Activated CD4-positive, alpha-beta T cell treated with anti-CD3 and anti-CD28 coated beads, Interleukin-2, amount 50 U/mL, for 4 hours (primary cell): ENCODE measurements at places on chromosomes 12 and 14.

DNA sequence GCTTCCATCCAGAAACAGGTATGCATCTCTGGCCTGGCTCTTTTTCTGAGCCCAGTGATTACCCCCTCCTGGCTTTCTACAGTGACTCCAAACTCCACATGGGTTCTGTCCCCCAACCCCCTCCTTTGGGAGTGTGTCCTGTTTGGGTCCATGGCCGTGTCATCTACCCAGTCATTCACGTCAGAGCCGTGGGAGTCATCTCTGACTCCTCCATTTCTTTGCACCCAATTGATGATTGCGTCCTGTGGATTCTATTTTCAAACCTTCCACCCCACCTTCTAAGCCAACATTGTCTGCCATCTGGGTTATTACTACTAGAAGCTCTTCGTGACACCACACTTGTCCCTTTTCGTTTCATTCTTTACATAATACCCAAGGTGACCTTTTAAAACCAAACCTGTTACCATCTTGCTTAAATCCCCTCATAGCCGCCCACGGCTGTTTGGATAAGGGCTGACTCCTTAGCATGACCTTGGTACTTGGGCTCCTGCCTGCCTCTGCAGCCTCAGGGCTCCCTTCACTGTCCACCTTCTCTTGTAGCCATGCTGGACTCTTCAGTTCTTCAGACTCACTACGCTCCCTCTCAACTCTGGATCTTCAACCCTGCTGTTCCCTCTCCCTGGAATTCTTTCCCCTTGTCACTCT lies 38.1 kb upstream of the NT5DC3 start:
- DNase-seq: no peak

DNA sequence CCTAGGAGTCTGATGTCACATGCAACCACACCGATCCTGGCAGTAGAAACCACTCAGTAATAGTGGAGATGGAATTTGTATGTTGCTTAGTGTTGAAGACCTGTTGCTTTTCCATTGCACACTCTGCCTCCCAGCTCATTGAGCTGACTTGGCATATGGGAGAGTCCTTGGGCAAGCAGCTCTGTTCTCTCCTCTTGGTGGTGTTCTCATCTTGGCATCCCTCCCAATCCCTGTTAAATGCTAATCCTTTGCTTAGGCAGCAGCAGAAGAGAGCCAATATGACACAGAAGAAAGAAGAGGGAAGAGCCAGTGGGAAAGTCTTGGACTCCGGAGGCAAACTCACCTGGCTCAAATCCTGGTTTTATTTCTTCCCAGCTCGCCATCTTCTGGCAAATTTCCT lies 178.0 kb upstream of the CAND1 start:
- DNase-seq: no peak

DNA sequence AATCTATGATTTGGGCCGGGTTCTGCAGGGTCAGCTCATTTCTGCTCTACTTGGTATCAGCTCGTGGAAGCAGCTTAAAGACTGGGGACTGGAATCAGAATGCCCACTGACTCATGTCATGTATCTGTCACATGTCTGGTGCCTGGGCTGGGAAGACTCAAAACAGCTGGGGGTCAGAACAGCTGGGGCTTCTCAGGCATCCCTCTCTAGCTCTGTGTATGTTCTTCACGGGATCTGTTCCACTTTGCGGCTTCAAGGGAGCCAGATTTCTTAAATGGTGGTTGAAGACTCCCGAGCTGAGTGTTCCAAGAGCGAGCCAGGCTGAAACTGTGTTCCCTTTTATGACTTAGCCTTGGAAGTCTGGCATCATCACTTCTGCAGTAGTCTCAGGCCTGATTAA lies 11.9 kb downstream of the AEBP2 start:
- no peak for DNase-seq

DNA sequence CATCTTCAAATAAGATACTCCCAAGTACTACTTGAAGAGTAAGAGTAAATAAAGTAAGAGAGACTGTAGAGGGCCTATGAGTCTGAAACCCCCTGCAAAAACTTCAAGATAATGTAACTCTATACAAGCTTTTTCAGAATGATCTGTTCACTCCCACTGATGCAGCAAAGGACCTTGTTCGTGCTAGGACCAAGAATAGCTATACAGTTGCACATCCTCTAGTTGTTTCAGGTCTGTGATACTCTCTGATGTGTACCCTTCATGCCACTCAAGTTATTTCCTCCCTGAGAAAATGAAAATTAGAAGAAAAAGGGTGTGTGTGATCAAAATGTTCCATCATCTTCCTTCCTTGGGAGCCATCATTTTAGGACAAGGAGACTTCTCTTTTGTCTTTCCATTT lies 204.4 kb downstream of the ALX1 start:
- no peak for DNase-seq

GRCh38 chr14:104238424-104239184 lies 100.2 kb downstream of the KIF26A start:
- DNase-seq: no peak

DNA sequence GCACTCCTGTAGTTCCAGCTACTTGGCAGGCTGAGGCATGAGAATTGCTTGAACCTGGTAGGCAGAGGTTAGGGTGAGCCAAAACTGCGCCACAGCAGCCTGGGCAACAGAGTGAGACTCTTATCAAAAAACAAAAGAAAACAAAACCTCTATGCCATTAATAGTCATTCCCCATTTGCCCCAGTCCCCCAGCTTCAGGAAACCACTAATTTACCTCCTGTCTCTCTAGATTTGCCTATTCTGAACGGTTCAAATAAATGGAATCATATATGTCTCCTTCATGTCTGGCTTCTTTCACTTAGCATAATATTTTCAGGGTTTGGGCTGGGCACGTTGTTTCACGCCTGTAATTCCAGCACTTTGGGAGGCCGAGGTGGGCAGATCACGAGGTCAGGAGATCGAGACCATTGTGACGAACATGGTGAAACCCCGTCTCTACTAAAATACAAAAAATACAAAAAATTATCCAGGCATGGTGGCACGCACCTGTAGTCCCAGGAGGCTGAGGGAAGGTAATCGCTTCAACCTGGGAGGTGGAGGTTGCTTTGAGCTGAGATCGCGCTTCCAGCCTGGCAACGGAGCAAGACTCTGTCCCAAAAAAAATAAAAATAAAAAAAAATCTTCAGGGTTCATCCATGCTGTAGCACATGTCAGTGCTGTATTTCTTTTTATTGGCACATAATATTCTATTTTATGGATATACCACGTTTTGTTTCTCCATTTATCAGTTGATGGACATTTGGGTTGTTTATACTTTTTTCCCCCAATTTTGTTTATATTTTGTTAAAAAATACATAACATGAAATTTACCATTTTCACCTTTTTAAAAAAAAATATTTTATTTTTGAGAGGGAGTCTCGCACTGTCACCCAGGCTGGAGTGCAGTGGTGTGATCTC lies 31.9 kb downstream of the KNTC1 start:
- no peak for DNase-seq

DNA sequence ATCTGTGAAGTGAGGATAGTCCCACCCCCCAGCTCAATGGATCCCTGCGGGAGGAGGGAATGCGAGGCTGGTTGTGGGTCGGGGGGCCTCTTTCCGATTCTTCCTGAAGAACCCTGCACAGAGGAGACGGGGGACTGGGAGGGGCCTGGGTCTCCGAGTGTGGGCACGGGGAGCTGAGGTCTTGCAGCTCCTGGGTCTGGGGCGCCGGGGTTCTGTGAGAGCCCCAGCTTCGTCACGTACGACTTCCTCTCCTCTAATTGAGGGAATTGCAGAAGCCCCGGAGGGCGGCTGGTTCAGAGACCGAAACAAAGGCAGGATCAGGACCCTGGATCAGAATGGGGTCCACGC lies 66.6 kb downstream of the DIO3 start:
- DNase-seq: no peak

GRCh38 chr12:43158126-43158525 lies 393.9 kb downstream of the ADAMTS20 start:
- no peak for DNase-seq

GRCh38 chr14:68346556-68347343 lies 446.1 kb downstream of the ZFP36L1 start:
- no peak for DNase-seq

GRCh38 chr14:73290279-73290678 lies 53.0 kb downstream of the PAPLN start:
- no peak for DNase-seq

GRCh38 chr12:94768398-94769046 lies 118.2 kb upstream of the TMCC3 start:
- DNase-seq: no peak

- no peak for DNase-seq
Observed at GRCh38 chr12:77625441-77625840, 205.3 kb upstream of the NAV3 start.

DNA sequence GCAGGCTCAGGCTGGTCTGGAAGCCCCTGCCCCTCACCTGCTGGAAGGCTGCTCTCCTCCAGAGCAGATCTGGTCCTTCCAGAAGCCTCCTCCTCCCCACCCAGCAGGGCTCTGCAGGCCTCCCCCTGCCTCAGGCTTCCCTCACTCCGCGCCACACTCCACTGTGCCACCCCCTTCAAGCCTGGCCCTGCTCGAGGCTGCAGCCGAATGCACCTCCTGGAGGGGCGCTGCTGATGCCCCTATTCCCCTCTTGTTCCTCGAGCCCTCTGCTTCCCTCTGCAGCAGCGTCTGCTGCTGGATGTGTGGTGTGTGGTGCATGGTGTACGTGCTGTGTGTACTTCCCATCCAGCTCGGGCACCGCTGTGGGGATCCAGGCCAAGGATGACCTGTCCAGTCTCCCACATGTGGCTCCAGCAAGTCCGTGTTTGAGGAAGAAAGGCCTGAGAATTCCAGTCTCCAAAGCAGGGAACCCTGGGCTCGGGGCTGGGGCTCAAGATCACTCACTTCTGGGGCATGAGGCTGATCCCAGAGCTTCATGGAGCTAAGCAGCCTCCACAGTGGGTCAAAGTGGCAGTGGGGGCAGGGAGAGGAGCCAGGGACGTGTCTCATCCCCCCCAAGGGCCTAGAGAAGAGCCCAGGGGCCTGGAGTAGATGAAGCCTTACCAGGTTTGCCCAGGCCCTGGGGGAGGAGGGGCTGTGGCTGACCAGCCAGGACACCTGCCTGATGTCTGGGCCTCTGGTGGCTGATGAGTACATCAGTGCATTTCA lies 136.0 kb upstream of the C14orf180 start:
- DNase-seq: no peak

DNA sequence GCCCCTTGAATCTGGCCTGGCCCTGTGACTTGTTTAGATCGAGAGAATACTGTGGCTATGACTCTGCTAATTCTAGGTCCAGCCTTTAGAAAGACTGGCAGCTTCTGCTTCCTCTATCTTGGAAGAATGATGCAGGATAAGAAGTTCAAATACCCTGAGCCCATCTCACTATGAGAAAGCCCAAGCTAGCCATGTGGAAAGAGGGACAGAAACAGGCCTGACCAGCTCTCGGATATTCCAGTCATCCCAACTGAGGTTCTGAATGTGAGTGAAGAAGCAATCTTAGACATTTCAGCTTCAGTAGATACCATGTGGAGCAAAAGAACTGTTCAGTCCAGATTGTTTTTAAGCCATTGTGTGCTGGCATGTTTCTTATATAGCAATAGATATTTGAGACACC lies 17.3 kb upstream of the KRR1 start:
- DNase-seq: no peak

GRCh38 chr12:109605016-109605415 lies 31.4 kb downstream of the MVK start:
- DNase-seq: no peak

- no peak for DNase-seq
Observed at GRCh38 chr12:127381043-127381668, 885.8 kb upstream of the TMEM132C start.

GRCh38 chr12:83850531-83850930 lies 1062.1 kb downstream of the SLC6A15 start:
- DNase-seq: no peak

GRCh38 chr12:76313299-76313698 lies 34.9 kb downstream of the BBS10 start:
- no peak for DNase-seq

DNA sequence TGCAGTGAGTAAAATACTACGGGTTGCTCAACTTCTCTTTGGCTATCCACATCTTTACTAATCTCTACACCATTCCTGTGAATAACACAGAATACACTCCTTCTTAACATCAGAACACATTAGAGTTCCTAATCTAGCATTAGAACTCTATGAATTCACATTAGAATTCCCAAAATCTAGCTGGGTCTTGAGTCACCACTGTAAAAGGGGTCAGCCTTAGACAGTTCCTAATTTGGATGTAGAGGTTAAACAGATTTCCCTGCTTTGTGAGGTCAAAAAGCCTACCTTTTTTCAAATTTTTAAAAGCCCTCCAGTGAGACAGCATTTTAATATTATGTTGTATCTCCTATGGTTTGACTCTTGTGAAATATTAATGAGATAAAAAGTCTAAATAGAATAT lies 7.4 kb downstream of the HNRNPC start:
- no peak for DNase-seq

DNA sequence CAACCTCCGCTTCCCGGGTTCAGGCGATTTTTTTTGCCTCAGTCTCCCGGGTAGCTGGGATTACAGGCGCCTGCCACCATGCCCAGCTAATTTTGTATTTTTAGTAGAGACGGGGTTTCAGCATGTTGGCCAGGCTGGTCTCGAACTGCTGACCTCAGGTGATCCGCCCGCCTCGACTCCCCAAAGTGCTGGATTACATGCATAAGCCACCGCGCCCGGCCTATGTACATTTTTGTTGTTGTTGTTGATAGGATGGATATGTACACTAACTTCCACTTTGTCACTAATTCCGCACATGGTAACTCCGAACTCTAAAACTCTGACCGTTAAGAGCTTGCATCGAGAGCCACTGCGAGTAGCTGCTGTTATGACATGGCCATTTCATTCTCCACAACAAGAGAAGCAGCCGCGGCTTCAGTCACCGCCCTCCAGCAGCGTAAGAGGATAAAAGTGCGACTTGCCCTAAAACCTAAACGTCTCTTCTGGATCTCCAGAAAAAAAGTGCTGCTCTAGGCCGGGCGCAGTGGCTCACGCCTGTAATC lies 742 bp upstream of the MARS1 start:
- DNase-seq: no peak

DNA sequence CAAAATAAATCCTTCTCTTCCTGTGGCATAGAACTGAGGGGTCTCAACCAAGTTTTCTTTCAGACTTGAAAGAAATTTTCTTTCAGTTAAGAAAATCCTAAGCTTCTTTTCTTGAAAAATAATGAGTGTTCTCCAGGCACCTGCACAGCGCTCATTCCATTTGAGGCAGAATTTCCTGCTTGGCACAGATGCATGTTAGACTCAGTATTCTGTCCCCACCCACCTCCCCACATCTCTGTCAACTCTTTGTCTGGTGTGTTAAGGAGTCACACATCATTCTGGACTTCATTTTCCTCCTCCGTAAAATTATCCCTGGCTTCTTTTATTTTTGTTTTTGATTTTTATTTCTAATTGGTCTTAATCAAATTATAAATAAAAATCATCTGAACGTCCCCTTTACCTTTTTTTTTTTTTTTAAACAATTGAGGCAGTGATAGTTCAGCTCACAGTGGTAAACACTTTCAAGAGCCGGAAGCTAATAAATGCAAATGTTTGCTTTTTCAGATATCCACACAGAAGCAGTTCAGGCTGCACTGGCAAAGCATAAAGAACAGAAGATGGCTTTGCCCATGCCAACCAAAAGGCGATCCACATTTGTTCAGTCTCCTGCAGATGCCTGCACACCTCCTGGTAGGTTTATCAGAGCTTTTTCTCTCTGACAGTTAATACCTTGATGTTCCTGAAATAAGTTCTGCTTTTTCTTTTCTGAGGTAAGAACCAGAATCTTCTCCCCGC lies 104.0 kb upstream of the ATF1 start:
- DNase-seq: no peak
